ENCODE measurements at places on chromosomes 4 and X.

DNA sequence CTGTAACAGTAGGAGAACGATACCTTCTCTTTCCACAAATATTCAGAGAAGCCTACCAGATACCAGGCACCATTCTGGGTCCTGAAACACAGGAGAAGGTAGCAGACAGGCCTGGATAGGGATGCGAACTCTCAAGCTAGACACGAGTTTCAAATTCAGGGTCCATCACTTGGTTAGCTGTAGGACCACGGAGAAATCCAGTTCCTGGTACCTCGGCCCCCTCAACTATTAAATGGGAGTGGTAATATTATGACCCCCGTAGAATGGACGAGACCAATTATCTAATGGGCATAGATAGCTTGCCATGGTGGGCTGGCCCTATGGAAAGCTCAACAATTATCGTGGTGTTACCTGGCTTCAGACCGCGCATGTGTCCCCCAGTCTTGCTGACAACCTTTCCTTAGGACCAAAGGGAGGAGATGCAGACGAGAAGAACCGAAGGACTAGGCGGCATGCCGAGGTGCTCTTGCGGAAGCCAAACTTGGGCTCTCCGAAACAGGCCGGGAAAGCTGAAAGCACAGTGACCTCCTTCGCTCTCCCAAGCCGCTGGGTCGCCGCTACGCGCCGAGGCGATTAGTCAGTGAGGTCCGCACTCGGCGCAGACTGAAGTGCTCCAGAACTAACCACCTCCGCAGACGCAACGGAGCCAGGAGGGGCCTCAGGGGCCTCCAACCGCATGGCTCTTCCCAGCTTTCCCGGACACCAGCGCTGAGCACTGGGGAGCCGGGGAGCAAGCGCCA, 19.6 kb downstream of the NKX3-2 start:
- no peak for DNase-seq

GRCh38 chr4:86895692-86896488, 3.7 kb upstream of the C4orf36 start:
- no peak for DNase-seq

DNA sequence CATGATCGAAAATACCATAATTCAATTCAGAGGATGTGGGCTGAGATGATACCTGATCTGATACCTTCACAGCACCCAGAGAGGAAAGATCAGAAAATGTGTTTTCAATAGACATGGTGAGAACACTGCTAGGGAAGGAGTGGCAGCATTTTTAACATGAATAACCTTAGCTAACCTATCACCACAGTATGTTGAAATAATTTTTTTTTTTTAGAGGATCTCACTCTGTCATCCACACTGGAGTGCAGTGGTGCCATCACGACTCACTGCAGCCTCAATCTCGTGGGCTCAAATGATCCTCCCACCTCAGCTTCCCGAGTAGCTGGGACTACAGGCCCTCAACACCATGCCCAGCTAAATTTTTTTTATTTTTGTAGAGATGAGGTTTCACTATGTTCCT, 90.5 kb upstream of the RAPGEF2 start:
- DNase-seq: no peak

- DNase-seq: no peak
Observed at GRCh38 chr4:76690011-76690905, 207.7 kb downstream of the SOWAHB start.

Data from activated naive CD8-positive, alpha-beta T cell treated with anti-CD3 and anti-CD28 coated beads for 36 hours (primary cell).